ENCODE measurements at places on chromosomes 1 and 21. TPM values are rescaled to one million over a fixed set of nuclear protein-coding genes. Genes with fewer than 3 reads are reported as not detected.

DNA sequence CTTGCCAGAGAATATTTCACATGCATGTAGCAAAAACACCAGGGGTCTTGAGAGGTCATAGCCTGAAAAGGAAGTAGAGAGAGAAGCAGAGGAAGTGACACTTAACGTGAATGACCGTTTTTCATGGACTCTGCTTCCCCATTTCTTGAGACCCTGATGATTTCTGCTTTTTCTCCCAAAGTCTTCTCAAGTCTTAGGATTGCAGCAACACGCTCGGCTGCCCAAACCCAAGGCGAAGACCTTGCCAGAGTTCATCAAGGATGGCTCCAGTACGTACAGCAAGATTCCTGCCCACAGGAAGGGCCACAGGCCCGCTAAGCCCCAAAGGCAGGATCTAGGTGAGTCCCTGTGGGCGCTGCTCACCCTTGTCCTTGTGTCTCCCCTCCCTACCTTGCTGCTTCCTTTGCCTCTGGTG is 12.8 kb downstream of the THEMIS2 start:
- no peak for DNase-seq

- DNase-seq: no peak
These were observed 1.9 kb downstream of the PABPC4 start for GRCh38 chr1:39574646-39575045.

DNA sequence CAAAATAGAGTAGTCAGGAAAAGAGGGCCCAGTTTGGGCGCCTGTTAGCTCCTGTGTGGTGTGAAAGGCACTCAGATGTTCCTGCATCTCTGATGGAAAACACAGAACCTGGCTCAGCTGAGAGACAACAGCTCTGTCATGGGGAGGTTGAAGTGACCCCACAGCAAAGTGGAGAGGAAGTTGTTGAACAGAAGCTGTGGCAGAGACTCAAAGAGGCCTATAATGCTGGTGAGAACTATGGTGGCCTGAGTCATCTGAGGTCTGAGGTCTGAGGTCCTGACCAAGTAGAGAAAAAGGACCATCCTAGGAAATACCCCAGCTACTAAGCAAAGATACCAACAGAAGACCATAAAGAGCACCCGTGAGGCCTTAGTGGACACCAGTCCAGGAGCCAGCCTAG is 45.6 kb upstream of the JAK1 start:
- no peak for DNase-seq

- DNase-seq: no peak
These were observed 16.5 kb downstream of the AKR7A3 start for GRCh38 chr1:19272064-19272463.

DNA sequence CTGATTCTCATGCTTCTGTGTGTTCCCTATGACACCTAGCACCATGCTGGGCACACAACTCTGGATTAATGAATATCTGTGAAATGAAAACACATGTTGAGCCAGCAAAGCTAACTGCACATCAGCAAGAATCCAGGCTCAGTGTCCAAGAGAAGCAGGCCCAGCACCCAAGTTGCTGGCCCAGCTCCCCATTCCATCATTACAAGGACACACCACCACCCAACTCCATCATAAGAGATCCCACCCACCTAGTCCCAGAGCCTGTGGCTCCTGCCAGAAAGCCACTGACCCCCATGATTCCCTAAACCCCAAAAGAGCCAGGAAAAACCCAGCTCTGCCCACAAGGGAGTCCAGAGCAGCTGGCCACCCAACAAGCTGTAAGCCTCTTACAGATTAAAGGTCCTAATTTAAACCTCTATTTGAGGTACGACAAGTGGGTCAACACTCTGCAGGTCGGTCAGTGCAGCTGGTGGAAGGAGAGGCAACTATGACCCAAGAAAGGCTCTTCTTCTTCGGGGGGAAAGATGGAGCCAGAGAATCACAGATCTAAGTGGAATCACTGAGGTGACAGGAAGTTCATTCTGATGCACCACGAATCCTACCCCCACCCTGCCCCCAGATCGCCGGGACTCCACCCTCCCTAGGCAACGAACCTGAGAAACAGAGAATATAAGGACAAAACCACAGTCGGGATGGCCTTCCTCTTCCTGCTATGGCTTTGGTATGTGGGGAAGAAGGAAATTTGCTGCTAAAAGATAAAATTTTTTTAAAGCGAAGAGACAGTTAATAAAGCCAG is 58.2 kb downstream of the CD34 start:
- no peak for DNase-seq

DNA sequence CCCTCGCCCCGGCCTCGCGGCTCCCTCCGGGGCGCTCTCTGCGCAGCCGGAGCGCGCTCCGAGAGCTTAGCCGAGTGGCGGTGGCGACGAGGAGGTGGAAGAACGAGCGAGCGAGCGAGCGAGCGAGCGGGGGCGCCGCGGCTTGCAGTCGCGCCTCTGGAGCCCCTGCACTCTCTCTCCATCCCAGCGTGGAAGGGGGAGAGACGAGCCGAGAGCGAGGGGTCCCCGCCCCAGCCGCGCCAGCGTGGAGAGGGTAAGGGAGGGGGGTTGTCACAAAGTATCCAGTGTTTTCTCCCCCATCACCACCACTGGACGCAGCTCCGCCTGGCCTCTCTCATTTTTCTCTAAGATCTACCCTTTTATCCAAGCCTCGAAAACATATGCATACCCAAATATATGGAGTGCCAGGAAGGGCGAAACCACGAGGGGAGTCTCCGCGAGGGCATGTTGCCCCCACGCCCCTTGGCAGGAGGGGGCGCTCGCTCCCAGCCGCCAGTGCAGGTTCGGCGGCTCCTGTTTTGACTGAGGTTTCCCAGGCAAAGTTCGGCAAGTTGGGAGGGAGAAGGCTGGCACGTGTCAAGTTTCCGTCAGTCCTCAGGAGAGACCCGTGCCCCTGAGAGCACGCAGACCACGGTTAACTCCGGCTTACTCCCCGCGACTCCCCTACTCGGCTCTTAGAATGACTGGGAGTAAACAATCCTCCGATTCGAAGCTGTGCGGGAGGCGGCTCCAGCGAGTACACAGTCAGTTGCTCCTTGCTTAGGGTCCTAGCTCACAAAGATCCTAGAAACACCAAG is 569 bp upstream of the DAB1 start:
- no peak for DNase-seq

DNA sequence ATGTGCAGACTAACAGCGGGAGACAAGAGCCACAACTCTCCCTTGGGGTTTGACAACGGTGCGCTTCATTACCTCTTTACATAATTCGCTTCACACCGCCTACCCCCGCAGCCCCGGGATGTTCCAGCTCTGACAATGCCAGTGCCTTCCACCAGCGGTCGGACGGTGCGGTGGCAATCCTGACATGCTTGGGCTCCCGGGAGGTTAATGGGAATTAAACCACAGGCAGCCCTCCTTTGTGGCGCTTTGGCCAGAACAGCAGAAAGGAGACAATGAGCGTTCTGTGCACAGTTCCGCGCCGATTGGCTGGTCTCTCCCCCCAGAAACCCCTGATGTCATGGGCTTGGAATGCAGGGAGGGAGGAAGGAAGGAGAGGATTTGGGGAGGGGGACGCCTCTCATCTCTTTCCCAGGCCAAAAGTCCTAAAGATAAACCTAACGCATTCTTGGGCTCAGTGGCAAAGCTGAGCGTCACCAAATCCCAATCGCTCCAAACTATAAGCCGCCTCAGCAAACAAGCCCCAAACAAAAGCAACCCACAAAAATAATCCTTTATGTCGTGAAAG is 1.3 kb downstream of the CNN3 start:
- DNase-seq: peak; percentile 86

DNA sequence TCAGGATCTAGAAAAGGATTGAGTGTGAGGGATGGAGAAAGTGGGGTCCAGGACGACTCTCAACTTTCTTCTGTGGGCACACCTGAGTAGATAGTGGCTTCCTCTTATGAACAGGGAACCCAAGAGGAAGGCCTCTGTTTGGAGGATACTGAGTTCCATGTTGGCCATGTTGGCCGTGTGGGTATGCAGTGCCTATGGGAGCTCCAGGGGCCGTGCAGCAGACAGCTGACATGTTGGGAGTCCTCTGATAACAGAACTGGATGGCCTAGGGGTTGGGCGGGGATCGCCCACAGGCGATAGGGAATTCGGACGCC is 43.0 kb downstream of the TMEM53 start:
- no peak for DNase-seq

- DNase-seq: no peak
These were observed 30.9 kb downstream of the MAPKAPK2 start for GRCh38 chr1:206715552-206716158.

- no peak for DNase-seq
These were observed 532 bp downstream of the CSF1 start for GRCh38 chr1:109910963-109911798.

DNA sequence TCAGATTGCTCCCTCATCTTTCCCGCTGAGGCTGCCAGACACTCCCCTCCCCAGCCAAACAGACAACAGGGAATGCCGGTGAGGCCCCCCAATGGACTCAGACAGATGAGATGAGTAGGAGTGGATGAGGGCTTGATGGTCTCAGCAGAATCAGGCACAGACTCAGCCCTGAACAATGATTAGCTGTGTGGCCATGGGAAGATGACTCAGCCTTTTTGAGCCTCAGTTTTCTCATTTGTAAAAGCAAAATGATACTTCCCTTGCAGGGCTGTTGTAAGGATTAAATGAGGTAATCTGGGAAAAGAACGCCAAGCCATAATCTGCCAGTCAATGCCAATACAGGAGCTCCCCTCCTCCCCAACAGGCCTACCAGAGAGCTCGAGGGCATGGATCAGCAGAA is 12.4 kb downstream of the C1orf198 start:
- no peak for DNase-seq

DNA sequence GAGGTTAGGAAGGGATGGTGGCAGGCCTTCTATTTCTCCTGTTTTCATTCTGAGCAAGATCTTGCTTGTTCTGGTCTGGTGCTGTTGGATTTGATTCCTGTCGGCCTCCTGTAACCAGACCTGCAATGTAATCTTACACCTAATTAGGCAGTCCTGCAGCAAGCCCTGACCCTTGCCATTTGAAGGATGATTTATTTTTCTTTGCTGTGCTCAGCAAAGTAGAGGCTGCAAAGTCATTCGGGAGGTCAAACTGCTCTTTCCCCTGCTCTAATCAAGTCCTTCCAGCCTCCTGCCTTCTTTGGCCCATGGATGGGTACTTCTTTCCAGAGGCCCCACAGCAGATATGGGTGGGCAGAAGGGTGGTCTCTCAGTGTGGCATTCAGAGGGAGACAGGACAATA is 417.7 kb upstream of the USP24 start:
- no peak for DNase-seq

DNA sequence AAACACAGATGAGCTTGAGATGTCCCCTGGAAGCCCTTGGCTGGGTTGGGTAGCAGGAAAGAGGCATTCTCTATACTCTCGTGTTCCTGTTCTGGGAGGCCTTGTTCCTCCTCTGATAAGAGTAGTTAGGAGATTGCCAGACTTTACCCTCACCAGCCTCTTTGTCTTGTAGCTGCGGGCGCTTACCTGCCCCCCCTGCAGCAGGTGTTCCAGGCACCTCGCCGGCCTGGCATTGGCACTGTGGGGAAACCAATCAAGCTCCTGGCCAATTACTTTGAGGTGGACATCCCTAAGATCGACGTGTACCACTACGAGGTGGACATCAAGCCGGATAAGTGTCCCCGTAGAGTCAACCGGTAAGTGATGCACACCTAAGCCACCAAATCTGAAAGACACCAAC is 5.2 kb downstream of the AGO1 start:
- no peak for DNase-seq

The CALML6 gene
- total RNA-seq: not detected

The SLAMF7 gene
- 0.29 TPM for total RNA-seq

The EFNA3 gene
- total RNA-seq: 2.5 TPM

The EVI5 gene
- total RNA-seq: 21.3 TPM

The NCF2 gene
- total RNA-seq: 2.7 TPM

The RNU1-4 gene
- total RNA-seq: under 0.01 TPM

The TEDDM1 gene
- total RNA-seq: not detected

Data from A172 (cell line).